ENCODE measurements at places on chromosomes 1 and 21. TPM values are rescaled to one million over a fixed set of nuclear protein-coding genes. Genes with fewer than 3 reads are reported as not detected.

CCDC190 gene
- total RNA-seq = 0.66 TPM

F13B gene
- total RNA-seq = not detected

LYST gene
- total RNA-seq = 72.5 TPM

HOOK1 gene
- 50.6 TPM for total RNA-seq

ATP6V1G3 gene
- total RNA-seq = not detected

CHRM3 gene
- 22.9 TPM for total RNA-seq
